ENCODE measurements at places on chromosomes 11 and 22.

GRCh38 chr11:127133061-127133460 is 132.5 kb upstream of the KIRREL3 start:
- DNase-seq, result no peak

GRCh38 chr11:118175993-118176777 is at the start of gene SCN2B:
TSS of gene SCN2B (minus strand) at chr11:118176639. CDS start at chr11:118176431, 208 bp downstream.
- no peak for DNase-seq

- DNase-seq, result no peak
Observed at GRCh38 chr11:116694815-116695590, 77.8 kb downstream of the BUD13 start.

DNA sequence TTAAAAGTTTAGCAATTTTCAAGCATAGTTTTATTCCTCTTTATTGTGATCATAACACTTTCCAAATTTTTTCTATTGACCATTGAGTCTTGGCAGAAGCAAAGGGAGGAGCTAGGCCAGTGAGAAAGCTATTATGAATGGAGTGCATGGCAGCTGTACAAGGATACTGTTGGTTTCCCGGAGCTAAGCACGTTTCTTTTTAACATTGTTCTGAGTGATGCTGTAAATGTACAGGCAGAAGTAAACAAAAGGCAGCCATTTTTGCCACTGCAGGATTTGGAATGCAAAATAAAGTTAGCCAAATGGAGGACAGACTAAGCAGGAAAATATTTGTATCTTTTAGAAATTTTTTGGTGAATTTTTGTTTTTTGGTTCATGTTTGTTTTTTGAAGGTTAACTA is 16.2 kb downstream of the CBL start:
- DNase-seq, result peak; percentile 45

GRCh38 chr11:119785131-119785530 is 56.1 kb upstream of the NECTIN1 start:
- DNase-seq, result no peak

DNA sequence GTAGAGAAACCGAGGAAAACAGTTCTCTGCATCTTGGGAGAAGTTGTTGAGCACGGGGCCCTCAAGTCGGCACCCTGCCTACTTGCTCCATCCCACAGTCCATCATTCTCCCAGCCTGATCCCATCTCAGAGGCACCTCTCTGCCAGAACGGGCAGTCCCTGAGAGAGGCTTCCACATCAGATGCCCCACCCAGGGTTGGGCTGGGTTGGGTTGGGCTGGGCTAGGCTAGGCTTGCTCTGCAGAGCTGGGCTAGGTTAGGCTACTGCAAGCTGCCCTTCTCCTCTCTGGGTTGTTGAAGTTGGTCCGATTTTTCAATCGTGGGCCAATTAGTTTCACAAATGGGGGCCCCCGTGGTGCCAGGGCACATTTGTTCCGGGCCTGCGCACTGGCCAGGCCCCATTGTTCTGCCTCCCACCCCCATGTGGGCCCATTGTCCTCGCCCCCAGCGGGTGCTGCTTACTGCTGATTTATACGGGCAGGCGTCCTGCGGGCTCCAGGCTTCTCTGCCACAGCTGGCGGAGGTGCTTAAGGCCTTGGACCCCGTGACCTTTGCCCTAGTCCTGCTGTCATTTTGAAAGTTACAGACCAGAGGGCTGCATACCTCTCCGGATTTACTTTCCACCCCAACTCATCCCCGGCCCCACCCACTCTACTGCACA is 63.7 kb upstream of the NNMT start:
- peak; percentile 85 for DNase-seq

DNA sequence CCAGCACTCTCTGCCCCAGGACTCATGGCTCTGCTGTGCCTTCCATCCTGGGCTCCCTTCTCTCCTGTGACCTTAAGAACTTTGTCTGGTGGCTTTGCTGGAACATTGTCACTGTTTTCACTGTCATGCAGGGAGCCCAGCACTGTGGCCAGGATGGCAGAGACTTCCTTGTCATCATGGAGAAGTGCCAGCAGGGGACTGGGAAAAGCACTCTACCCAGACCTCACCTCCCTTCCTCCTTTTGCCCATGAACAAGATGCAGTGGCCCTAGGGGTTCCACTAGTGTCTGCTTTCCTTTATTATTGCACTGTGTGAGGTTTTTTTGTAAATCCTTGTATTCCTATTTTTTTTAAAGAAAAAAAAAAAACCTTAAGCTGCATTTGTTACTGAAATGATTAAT is 2.9 kb upstream of the TTC36 start:
- DNase-seq, result no peak

GRCh38 chr11:122042981-122043380 is 73.0 kb downstream of the BLID start:
- DNase-seq, result no peak

GRCh38 chr22:28716686-28717085 is 24.9 kb downstream of the CHEK2 start:
- DNase-seq, result no peak

DNA sequence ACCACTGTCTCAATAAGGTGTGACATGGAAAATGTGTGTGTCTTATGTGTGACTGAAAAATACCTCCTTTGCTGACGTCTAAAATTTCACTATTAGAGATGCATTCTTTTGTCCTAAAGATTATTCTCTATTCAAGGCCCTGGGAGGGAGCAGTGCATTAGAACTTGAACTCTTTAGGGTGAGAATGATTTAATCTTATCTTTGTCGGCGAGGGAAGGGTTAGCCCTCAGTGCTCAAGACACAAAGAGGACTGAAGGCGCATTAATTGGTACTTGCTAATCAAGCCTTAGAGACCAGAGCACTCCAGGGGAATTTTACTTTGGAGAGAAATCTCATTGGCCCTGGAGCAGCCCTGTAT is 29.8 kb upstream of the PLET1 start:
- no peak for DNase-seq

- DNase-seq, result no peak
Observed at GRCh38 chr11:67542971-67543370, 19.7 kb upstream of the CABP2 start.

DNA sequence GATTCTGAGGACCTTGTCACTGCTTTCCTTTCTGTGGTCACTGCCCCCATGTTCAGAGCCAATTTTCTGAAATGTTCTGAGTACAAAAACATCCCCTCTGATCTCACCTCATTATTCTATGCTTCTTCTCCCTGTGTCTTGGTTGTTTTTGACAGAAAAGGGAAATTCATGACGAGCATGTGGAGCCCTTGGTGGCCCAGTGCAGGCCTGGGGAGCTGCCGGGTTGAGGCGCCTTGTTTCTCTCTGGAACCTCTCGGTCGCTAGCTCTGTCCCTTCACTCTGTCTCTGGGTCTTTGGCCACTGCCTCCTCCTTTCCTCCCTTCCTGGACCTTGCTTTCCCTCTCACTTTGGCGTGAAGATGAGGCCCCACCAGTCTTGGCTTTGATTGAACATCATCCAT is 63.0 kb upstream of the THY1 start:
- no peak for DNase-seq

DNA sequence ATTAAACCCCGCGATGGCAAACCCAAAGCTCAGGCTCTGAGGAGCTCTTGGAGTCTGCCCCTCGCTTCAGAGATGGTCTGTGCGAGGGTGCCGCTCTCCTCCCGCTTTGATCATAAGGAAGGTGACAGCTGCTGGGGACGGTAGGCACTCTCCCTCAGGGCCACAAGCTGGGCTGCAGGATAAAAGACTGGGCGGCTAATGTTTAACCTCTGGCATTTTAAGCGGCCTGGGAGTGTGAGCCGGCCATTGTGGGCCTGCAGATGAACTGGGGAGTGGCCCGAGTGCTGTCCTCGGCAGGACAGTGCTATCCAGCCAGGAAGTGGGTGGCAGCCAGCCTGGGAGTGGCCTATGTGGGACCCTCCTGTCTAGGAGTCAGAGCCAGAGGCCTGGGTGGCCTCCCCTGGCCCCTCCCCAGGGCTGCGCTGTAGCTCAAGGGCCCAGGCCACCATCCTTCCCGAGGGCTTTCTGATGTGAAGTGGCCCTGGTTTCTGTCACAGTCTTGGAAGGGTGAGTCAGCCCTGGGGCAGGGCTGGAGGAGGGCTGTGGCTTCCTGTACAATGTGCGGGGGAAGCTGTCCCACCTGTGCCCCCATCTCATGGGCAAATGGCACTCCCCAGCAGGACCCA is 58.7 kb upstream of the PRODH start:
- peak; percentile 1 for DNase-seq

- no peak for DNase-seq
Observed at GRCh38 chr11:65591939-65592857, 3.4 kb downstream of the KCNK7 start.

GRCh38 chr11:2071748-2072385 is 67.3 kb downstream of the IGF2 start:
- no peak for DNase-seq

DNA sequence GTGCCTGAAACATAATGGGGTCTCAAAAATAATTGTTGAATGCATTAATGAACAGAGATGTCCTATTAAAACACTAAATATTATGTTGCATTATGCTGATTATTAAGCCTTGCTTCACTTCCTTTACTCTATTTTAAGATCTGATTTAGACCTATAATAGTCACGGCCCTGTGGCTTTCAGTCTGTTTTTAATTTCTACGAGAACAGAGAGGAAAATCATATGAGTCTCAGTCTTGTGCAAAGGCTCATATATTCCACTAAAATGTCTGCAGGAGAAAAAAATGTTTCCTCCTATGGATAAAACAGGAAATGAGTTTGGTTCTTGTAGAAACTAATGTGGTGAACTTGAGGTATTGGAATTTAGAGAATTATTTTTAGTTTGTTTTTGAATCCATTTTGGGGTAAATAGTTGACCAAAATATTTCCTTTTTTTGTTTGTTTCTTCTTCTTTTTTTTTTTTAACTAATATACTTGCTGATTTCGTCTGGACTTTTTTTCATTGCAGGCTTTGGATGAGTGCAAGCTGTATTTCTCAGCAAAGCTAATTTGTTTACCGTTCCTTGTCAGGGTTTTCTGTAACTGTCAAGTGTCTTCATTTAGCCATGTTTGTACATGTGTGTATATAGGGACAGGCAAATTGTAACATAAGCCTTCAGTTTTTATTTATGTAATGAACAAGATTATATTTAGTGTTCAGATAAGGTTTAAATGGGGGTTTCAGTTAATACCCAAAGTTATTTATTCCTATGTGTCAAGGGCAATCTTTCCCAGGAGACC is 139.1 kb upstream of the DDI1 start:
- DNase-seq, result no peak

DNA sequence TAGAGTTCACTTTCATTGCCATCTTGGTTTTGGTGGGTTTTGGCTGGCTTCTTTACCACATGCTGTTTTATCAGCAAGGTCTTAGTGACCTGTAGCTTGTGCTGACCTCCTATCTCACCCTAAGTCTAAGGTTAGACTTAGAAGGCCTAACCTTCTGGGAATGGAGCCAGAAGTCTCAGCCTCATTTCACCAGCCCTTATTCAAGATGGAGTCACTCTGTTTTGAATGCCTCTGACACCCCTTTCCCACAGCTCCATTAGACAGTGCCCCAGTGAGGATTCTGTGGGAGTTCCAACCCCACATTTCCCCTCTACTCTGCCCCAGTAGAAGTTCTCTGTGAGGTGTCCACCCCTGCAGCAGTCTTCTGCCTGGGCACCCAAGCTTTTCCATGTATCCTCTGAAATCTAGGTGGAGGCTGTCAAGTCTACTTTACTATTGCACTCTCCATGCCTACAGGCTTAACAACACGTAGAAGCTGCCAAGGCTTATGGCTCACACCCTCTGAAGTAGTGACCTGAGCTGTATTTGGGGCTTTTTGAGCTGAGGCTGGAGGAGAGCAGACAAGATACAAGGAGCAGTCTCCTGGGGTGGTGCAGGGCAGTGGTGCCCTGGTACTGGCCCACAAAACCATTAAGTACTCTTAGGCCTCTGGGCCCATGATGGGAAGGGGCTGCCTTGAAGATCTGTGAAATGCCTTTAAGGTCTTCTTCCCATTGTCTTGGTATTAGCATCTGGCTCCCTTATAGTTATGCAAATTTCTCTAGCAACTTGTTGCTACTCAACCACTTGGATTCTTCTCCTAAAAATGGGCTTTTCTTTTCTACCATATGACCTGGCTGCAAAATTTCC is 65.9 kb upstream of the SC5D start:
- DNase-seq, result no peak

DNA sequence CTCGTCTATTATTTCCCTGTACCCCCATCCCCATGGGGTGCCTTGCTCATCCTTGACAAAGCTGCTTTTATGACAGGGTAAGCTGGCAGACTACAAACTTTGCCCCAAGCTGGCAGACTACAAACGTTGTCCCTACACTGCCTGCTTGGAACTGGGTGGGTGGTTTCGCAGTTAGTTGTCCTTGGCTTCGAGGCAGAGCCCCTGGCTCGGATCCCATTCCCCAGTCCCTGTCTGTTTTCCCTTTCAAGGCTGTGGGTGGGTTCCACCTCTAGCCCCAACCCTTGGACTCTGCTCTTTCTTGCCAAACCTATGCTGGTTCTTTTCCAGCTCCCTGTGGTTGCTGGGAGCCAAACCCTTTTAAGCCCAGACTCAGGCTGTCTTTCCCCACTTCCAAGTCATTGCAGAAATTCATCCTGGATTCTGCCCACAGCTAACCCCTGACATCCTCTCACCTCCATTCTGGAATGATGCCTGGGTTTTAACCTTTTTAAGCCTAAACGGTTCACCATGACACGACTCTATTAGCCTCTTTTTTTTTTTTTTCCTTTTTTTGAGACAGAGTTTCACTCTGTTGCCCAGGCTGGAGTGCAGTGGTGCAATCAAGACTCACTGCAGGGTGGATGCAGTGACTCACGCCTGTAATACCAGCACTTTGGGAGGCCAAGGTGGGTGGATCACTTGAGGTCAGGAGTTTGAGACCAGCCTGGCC is 9.2 kb upstream of the RBM14 start:
- no peak for DNase-seq

DNA sequence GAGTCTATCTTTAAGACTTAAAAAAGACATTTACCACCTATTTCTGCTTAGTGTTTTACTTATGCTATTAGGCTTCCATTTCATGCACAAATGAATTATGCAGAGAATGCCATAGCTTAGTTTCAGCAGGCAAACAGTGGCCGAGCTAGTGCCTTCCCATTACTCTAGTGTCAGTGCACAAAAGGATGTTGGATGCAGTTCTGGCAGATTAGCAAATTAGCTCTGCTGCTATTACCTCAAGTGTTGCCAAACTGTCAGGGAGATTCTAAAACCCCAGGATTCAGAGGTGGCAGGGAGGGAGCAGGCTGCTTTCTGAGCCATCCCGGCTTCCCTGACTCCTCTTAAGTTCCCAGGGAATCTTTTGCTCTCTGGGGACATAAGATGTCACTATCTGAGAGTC is 209.4 kb upstream of the NCAM1 start:
- no peak for DNase-seq

DNA sequence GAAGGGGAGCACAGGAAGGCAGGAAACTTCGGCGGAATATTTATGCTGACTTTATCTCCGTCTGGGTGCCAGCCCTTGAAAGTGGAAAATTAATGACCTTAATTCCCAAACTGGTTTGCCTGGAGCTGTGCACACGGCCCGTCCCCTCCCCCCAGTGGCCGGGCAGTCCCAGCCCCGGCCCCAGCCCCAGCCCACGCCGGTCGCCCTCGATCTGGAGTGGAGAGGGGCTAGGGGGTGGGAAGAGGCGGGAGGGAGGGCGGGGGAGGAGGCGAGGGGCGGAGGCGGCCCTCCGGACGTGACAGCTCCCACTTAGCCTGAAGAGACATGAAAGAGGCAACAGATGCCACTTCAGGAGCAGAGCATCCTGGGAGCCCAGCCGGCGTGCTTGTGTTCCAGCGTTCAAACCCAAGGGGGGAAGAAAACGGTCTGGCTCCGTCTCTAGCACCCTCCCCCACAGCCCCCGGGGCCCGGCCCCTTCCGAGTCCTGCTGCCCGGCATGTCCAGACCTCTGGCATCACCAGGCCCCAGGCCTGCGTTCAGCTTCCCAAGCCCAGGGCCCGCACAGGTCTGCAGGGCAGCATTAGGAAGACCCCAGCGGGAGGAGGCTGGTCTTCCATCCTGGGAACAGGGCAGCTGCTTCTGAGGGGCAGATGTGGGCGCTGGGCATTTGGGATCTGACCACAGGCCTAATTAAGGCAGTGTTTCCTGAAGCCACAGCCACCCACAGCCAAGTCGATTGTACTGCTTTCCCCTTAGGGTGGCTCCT is 20.0 kb upstream of the LMO1 start:
- DNase-seq, result peak; percentile 43

Measured in NCI-H146 (cell line).